HTR-8/SVneo (cell line): ENCODE measurements at places on chromosomes 4 and X.
A peak's percentile ranks its signal among the peaks of the same experiment; 100 is the strongest.

GRCh38 chrX:53281321-53281822, at the start of gene IQSEC2:
TSS of gene IQSEC2 (minus strand) at chrX:53281584.
- DNase-seq = peak; percentile 62

DNA sequence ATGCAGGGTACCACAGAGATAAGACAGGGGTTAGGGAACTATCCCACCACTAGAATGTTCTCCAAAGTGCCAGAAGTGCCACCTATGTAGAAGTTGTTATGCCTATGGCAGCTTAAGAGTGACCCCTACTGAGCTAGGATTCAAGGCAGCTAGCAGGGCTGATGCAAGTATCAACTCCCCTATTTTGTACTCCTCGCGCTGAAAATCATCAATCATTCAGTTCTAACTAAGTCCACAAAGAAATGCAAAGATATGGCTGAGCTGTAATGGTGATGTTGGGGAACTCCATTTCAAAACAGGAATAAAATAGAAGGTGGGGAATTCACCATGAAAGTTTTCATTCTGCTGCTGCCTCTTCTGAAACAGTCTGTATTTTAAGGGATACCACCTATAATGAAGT, 13.8 kb downstream of the ACSL4 start:
- DNase-seq = no peak

- no peak for DNase-seq
Observed at GRCh38 chr4:117324851-117325491, 239.6 kb upstream of the TRAM1L1 start.

DNA sequence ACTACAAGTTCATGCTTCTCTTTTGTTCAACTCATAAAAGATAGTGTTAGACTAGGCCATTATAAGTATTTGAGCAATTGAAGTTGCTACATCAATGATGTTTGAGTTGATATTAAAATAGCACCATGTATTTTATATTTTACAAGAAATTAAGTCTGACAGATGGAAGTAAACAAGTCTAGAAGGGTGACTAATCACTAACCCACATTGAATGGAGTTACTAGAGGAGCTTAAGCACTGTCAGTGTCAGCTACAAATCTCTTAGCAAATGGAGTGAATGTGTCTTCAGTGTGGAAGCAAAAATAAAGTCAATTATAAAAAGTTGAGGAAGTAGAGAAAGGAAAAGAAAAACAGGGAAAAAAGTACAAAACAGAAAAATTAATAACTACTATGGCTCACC, 592.5 kb downstream of the PCDH18 start:
- no peak for DNase-seq

DNA sequence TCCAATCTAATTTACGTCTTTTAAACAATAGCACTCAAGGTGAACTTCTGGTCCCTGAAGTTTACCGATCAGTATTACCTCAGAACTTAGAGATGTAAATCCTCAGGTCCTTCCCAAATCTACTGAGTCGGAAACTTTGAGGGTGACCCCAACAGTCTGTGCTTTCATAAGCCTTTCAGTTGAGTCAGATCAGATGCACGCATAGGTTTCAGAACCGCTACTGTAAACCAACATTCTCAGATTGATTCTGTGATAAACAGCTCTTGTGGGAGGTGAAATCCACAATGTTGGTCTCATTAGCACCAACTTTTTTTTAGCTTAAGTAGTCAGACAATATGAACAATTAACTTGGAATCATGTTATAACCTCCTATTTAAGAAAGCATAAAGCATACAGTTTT, 86.0 kb downstream of the WWC2 start:
- no peak for DNase-seq

DNA sequence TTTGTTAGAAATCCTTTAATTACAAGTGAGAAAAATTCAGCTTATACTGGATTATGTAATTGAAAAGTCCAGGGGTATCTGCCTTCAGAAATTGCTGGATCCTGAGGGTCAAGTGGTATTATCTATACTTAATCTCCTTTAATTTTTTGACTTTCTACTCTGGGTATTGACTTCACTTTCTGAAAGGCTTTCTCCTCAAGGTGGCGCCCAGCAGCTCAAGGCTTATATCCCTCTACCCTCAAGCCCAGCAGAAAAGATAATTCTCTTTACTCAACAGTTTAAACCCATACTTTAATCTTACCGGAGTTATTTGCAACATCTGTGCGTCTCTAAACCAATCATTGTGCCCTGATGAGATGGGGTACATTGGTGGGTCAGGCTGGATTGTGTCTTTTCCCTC, 129.5 kb downstream of the LARP7 start:
- DNase-seq = no peak

DNA sequence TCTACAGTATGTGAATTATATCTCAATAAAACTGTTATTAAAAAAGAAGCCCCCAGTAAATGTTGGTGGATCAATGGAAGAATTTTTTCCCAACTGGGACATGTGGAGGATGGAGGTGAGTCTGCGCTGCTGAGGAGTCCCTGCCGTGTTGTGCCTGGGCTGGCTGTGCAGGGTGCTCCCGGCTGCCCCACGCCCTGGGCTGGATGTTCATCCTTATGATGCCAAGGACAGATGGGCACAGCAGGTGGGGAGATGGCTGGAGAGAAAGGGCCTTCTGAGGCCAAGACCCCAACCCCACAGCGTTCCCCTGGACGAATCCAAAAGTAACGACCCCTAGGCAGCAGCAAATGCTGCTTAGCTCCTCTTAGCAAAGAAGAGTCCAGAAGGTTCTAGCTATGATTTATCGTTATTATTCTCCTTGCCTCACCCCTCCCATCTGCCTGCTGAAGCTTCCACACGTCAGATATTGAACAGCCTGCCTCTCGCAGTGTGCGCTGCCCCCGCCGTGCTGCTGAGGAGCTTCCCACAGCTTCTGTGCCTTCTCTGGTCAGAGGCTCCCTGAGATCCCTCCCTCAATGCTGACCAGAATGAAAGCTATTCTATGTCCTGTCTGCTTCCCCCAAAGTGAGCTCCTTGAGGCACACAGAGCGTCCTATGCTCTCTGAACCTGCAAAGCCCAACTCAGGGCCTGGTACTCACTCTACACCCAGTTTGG, 26.5 kb downstream of the HMX1 start:
- DNase-seq = no peak

GRCh38 chrX:2226182-2226581, 274.6 kb downstream of the DHRSX start:
- no peak for DNase-seq

DNA sequence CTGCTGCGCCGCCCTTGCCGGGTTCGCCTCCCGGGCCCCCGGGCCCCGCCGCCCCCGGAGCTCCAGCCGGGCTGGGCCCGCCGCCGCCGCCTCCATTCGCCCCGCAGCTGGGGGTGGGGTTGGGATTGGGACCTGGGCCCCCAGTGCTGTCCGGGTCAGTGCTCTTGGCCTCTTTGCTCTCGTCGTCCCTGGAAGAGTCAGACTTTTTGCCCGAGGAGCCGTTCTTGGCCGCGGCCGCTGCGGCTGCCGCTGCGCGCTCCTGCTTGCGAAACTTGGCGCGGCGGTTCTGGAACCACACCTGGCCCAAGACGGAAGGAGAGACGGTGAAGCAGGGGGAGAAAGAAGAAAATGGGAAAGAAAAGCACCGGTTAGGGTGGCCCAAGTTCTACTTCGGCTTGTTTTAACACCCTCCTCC, 2.5 kb downstream of the PHOX2B start:
- DNase-seq = no peak

- no peak for DNase-seq
Observed at GRCh38 chr4:54940996-54941865, 184.2 kb downstream of the KDR start.

- no peak for DNase-seq
Observed at GRCh38 chrX:126655061-126655460, 102.4 kb upstream of the DCAF12L1 start.

GRCh38 chr4:128287141-128287870, at the start of gene PGRMC2:
TSS of gene PGRMC2 (minus strand) at chr4:128287813. CDS start at chr4:128287790, 23 bp downstream.
- peak; percentile 15 for DNase-seq

DNA sequence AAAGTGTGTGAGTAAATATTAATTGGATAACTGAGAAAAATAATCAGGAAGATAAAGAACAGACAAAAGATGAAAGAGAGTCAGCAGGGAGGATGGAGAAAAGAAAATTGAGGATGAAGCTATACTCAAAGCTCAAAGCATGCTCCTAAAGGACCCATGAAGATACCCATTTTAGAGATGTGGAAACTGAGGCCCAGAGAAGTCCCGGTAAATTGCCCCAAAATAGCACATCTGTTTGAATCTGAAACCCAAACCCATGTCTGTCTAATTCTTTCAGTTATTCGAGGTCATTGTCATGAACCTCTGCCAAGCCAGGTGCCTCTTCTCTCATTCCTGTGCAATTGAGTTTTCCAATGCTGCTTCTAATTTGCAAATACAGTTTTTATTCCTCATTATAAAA, 29.6 kb upstream of the MSX1 start:
- no peak for DNase-seq

GRCh38 chrX:113929004-113929403, 654.9 kb upstream of the HTR2C start:
- DNase-seq = peak; percentile 0

- no peak for DNase-seq
Observed at GRCh38 chr4:68359508-68359907, 9.6 kb upstream of the YTHDC1 start.

DNA sequence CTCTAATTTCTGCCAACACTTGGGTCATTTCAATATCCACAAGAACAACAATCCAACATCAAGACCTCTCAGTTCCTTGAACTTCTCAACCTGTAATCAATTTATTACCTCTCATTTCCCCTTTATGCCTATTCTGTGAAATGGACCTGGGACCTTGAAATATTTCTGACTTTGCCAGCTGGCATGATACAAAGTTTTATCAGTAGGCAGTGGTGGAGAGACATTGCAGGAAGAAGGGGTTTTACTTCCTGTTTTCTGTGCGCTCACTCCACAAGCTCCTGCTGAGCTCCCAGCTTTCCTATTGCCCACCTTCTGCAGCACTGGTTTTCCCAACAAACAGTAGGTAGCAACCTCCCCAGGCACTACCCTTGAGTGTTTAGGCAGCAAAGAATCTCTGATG, 3.5 kb upstream of the ARHGEF6 start:
- no peak for DNase-seq

- no peak for DNase-seq
Observed at GRCh38 chrX:130789793-130790192, 113.2 kb downstream of the ENOX2 start.

DNA sequence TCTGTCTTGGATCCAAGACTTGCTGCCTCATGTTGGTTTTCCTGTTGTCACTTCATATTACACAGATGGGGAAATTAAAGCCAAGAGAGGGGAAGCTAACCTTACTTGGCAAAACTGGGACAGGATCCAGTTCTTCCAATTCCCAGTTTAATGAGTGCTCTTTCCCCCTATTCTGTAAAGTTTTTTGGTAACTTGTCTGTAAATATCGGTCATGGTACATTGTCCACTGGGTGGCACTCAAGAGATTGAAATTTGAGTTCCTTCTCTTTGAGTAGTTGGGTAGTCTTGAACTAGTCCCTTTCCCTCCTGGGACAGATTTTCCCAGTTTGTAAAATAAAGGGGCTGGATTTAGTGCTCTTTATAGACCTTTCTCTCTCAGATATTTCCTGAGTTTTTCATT, 12.4 kb upstream of the EOLA2 start:
- peak; percentile 5 for DNase-seq

DNA sequence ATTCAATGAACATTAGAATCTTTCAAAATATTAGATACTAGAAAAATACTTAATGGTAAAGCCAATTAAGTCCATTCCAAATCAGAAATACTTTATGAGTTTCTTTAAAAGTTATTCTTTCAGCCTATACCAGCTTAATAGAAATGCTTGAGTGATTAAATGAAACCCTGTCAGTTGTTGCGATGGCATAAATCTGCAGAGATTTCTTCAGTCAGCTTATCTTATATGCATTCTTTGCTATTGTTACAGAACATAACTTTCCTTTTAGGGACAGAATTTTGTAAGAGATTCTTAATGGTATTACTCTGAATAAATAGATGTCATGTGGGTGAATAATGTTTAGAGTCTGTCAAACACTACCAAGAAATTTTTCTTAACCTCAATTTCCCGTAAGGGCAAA, 325.0 kb upstream of the HAND2 start:
- DNase-seq = no peak

GRCh38 chr4:7311205-7311604, 118.9 kb downstream of the SORCS2 start:
- DNase-seq = no peak

- DNase-seq = no peak
Observed at GRCh38 chr4:8345946-8346814, 76.6 kb downstream of the HTRA3 start.

DNA sequence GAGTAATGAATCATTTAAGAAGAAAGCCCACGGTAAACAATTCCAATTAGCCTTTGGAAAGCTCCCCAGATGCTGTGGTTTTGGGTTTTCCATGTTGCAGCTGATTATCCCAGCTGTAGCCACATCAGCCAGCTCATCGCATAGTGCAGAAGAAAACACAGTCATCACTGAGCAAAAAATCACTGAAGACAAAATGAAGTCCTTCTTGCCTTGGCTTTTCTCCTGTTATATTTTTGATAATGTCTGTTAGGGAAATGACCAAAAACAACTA, 193.0 kb upstream of the C1QTNF7 start:
- peak; percentile 38 for DNase-seq

- no peak for DNase-seq
Observed at GRCh38 chrX:119190831-119191230, 45.3 kb upstream of the PGRMC1 start.

DNA sequence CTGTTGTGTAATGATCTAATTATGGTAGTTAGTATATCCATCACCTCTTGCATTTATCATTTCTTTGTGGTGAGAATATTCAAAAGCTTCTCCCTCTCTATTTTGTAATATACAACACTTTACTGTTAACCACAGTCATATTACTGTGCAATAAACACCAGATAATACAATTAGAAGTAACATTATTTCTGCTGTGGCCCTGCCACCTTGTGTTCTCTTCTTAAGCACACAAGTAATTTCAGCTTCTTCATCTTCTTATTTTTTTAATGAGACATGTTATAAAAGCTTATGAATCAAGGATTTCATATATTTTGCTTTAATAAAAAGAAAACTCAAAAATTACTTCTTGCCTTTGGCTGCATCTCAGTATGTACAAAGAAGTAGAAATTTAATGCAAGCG, 675.2 kb upstream of the INTU start:
- DNase-seq = no peak

- no peak for DNase-seq
Observed at GRCh38 chr4:47451657-47452056, 11.8 kb downstream of the COMMD8 start.

DNA sequence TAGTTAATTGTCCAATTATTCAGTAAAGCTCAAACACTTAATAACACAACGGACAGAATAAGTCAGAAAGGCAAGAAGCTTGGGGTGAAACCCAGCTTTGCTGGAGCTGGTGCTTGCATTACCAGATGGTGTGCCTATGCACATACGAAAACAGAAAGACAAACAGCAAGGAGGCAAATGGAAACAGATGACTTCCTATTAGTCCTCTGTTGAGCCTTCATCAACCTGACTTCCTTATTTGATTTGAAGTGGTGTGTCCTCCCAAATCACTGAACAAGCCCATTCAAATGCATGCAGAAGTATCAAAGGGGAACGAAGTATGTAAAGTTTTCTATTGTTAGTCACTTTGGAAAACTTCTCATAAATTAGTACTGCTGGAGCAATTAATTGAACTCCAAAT, 166.2 kb downstream of the ATP10D start:
- DNase-seq = no peak
